DMS53 (cell line): ENCODE measurements at places on chromosomes 1 and 21.

DNA sequence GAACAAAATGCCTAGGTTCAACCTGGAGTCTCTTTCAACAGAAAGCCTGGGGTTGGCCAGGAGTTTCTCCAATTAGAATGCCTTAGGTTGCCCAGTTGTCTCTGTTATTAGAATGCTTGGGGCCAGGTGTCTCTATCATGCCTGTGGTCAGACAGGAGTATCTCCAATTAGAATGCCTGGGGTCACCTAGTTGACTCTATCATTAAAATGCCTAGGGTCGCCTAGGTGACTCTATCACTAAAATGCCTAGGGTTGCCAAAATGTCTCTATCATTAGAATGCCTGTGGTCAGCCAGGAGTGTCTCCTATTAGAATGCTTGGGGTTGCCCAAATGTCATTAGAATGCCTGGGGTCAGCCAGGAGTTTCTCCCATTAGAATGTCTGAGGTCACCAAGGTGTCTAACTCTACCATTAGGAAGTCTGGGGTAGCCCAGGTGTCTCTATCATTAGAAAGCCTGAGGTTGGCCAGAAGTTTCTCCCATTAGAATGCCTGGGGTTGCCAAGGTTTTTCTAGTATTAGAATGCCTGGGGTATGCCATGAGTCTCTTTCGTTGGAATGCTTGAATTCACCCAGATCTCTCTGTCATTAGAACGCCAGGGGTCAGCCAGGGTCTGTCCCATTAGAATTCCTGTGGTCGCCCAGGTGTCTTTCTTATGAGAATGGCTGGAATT lies 57.9 kb downstream of the RNF187 start:
- DNase-seq, result no peak

DNA sequence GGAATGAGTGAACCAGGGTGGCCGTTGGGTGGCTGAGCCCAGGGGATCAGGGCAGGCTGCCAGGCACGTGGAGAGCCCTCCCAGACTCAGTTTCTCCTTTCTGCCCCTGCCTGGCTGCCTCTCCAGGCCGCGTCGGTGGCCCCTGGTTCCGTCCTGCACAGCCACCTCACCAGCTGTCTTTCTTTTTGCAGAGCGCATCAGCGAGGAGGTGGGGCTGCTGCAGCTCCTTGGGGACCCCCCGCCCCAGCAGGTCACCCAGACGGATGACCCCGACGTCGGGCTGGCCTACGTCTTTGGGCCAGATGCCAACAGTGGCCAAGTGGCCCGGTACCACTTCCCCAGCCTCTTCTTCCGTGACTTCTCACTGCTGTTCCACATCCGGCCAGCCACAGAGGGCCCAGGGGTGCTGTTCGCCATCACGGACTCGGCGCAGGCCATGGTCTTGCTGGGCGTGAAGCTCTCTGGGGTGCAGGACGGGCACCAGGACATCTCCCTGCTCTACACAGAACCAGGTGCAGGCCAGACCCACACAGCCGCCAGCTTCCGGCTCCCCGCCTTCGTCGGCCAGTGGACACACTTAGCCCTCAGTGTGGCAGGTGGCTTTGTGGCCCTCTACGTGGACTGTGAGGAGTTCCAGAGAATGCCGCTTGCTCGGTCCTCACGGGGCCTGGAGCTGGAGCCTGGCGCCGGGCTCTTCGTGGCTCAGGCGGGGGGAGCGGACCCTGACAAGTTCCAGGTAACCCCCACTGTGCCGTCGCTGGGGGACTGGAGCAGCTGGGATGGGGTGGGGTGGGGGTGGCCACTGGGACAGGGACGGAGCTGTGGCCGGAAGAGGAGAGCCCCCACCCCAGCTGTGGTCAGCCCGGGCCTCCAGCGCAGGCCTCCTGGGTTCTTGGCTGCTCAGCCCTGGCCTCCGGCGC lies 63.3 kb downstream of the COL18A1 start:
- DNase-seq, result no peak

- no peak for DNase-seq
These were observed 51.4 kb downstream of the YARS1 start for GRCh38 chr1:32765570-32766327.

DNA sequence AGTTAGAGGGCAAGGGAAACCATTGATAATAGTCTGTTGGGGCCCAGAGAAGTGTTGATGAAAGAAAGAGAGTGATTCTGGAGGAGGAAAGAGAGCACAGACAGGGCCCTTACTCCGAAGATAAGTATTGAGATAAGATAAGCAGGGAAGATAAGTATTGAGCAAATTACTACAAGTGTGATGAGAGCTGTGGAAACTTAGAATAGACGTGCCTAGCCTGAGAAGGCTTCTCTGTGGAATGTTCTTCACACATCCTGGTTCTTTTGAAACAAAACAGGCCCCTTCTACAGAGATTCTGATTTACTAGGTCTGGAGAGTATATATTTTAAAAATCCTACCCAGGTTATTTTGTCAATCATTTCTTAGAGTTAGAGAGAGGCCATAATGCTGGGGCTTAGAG lies 26.4 kb downstream of the FNBP1L start:
- DNase-seq, result no peak

DNA sequence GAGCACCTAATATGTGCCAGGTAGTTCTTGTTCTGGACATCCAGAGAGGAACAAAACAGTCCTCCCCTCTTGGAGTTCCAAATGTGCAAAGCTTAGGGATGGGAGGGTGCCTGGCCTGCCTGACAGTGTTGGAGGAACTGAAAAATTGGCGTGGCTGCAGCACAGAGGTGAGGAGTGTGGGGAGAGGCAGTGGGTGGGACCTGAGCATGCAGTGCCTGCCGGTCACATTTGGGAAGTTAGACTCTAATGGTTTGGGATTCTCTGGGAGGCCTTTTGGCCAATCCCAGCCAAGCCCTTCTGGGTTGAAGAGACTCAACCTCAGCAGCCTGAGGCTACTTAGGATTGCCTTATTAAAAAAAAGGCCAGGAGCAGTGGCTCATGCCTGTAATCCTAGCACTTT lies 2.3 kb upstream of the TCEA3 start:
- DNase-seq, result no peak

DNA sequence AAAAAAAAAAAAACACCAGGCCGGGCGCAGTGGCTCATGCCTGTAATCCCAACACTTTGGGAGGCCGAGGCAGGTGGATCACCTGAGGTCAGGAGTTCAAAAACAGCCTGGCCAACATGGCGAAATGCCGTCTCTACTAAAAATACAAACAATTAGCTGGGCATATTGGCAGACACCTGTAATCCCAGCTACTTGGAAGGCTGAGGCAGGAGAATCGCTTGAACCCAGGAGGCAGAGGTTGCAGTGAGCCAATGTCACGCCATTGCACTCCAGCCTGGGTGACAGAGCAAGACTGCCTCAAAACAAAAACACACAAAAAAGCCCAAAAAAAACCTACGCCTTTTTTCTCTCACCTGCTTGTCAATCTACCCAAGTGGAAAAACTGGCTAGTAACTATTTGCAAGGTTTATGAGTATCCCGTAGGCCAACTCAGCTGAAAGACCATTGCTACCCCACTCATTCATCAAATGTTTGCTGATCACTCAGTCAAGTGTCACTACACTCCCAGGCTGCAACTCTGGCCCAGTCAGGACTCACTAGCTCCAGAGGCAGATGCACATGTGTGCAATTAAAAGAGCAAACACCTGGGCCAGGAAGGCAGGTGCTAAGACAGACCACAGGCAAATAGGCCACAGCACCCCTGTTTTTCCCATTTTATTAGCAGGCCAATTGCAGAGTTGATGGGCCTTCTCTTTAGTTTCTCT lies 2.0 kb downstream of the CSRP1 start:
- DNase-seq, result peak; percentile 97

DNA sequence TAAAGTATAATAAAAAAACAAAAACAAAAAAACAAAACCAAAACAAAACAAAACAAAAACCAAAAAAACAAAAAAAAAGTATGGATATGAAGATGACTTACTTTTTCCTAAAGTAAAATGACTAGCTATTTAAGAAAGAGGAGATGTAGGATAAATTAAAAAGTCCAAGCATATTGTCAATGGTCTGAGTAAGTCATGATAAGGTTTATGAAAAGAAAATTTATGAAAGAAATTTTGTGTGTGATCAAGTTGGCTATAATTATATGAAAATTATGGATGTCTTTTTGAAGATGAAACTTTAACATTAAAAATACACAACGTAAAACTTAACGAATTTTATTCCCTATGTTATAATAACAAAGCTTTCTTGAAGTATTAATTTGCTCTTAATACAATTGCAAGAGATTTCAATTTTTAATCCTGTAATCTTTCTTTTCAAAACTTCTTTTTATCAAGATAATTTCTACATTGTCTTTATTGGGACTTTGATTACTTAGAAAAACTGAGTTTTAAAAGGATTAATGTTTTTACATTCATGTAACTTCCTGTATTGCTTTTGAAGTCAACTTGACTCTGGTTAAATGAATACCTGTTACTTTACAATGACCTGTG lies 200.9 kb upstream of the IVNS1ABP start:
- peak; percentile 12 for DNase-seq

GRCh38 chr1:165828669-165829329 lies 1.4 kb downstream of the UCK2 start:
- DNase-seq, result peak; percentile 92

DNA sequence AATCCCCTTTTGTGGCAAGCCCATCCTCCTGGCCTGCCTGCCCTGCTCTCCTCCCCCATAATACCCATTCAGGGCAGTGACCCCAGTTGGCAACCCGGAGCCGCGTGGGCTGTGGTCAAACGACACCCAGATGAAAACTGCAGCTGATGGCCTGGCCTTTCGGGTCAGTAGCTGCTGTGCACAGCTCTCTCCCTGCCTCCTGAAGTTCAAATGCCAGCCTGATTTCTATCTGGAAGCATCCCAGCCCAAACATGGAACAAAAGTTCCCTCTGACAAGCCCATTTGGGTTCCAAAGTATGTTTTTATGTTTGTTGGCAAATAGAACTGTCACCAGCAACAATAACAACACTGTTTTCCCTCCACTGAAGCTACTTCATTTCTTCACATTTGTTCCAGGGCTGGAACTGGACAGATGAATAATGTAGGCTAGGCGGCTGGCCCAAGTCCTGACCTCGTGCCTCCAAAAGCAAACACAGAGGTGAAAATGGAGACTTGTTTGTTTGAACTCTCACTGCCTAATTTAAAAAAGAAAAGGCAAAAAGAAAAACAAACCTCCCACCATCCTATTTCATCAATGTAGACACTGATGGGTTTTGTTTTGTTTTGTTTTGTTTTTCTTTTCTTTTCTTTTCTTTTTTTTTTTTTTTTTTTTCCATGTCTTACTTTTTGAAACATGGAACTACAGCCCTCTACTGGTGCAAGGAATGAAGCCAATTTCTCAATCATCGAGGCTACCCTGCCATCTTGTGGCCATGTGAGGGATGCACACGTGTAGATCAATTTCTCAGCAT lies 179.0 kb downstream of the ADSS2 start:
- peak; percentile 86 for DNase-seq

DNA sequence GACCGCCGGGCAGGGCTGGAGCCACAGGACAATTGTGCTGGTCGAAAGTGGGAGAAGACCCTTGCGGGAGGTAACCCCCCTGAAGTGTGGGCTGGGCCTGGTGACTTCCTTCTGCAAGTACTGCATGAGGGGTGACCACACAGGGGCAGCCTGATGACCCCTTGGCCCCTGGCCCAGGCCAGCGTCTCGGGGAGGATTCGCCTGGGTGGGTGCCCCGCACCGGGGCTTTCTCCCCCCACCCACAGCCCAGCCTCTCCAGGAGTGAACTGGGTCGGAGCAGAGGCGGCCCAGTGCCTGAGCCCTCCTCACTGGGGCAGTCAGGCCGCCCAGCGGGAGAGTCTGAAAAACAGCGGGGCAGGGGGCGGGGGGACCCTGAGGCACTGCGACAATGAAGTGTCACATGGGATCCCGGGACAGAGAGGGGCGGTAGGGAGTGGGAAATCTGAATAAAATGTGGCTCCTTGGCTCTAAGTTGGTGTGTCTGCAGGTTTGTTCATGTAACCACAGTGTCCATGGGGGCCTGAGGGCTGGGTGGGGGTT lies 1.6 kb upstream of the DNMT3L start:
- DNase-seq, result no peak

DNA sequence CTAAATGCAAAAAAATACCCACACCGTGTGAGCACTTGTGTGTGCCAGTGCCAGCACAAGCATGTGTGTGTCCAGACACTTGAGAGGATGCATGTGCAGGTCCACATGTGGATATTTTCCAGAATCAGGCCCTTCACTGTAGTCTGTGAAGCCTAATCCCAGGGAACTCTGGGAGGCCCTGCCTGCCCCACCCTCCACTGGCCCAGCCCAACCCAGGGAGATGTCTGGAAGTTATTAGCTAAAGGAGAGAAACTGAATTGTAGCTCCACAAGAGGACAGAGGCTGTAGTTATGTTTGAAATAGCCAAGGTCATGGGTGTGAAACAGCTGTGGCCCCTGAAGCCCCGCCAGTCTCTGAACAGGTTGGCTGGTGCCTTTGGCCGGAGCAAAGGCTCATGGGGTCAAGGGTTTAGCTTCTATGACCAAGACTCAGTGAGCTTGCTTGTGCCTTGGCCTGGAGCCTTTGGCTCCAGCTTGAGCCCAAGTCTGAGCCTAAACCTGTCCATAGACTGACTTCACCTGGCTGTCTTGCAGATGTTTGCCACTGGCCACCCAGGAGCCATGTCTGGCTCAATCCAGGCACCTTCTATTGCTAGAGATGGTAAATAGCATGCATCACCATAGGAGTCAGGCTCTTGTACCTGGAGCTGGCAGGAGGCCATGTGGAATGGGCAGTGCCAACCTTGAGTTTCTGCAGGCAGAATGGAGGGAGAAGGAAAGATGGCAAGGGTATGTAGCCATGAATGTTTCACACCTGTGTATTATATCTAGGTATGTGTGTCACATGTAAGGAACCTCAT lies 69.9 kb downstream of the TMEM53 start:
- no peak for DNase-seq

- DNase-seq, result no peak
These were observed 23.5 kb upstream of the LHX4 start for GRCh38 chr1:180206581-180206980.

DNA sequence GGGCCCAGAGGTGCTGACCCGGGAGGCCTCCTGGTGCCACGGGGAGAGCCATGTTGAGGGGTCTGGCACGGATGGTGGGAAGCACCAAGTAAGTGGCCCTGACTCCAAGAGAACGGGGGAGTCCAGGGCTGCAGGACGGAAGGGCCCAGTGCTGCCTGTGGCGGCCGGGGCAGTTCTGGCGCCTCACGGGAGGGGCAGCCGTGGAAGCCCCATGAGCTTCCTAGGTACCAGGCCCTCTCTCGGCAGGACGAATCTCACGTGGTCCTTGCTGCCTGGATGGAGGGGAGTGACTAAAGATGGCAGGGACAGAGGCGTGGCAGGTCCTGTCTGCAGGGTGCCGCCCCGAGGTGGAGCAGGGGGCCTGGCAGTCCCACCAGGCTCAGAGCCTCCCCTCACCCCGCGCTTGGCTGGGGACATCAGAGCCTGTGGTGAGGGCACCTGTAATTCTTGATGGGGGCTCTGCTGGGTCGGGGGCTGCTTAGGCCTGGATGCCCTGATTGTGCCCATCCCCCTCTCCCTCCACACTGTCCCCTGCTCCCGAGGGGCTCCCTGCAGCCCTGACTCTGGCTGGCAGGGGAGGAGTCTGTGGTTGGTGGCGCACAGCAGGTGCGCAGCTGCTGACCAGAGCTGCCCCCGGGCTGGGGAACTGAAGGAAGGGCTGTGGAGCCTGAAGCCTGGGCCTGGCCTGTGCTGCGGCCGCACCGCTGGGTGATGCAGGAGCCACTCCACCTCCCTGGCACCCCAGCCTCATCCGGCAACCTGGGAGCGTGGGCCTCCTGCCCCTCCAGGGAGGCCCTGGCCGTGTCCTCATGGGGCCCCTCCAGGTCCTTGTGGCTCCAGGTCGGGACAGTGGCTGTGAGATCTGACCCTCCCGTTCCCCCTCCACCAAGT lies 31.4 kb downstream of the POFUT2 start:
- DNase-seq, result no peak
